Panc1 (cell line): ENCODE measurements at places on chromosomes 7 and 10.

DNA sequence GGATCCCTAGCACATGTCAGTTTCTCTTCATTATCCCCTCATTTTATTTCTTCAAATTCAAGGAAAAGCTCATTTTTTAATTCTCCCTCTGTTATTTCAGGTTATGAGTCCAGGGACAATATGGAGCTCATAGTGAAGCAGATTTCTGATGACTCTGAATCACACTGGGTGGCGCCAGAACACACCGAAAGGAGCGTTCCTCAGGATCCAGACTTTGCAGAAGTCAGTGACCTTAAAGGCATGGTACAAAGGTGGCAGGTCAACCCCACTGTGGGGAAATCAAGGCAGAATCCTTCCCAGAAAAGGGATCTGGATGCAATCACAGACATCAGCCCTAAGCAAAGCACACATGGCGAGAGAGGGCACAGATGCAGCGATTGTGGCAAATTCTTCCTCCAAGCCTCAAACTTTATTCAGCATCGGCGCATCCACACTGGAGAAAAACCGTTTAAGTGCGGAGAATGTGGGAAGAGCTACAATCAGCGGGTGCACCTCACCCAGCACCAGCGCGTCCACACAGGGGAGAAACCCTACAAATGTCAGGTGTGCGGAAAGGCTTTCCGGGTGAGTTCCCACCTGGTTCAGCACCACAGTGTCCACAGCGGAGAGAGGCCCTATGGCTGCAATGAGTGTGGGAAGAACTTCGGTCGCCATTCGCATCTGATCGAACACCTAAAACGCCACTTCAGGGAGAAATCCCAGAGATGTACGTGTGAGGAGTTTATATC is 21.4 kb downstream of the ZKSCAN5 start:
- no peak for DNase-seq

- DNase-seq, result no peak
Measured at GRCh38 chr10:75712242-75712880, 280.9 kb downstream of the LRMDA start.

- DNase-seq, result no peak
Measured at GRCh38 chr10:58700591-58700990, 187.9 kb downstream of the BICC1 start.

- DNase-seq, result no peak
Measured at GRCh38 chr7:30403477-30403876, 75.1 kb downstream of the NOD1 start.

GRCh38 chr10:21069278-21069677 is 172.2 kb upstream of the NEBL start:
- no peak for DNase-seq

- DNase-seq, result no peak
Measured at GRCh38 chr10:48604991-48605508, at the start of gene ARHGAP22. ARHGAP22 (minus strand) TSS chr10:48605073; CDS start chr10:48604796, 277 bp downstream.

DNA sequence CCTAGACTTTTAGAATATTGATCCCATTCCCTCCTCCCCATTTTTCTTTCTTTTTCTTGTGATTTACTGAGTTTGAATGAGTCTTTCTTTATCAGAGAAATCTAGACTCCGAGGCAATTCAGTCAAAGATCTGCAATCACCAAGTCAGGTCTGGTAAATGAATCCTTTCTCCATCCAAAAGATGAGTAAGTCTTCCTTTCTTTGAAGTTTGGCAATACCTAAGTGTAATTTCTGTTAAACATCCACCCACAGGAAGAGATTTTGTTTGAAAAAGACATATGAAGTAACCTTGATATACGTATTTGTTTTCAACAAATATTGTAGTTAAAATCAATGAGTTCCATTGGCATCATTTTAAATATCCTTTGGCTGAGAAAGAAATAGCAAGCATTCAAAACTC is 58.3 kb downstream of the SLC39A12 start:
- no peak for DNase-seq

DNA sequence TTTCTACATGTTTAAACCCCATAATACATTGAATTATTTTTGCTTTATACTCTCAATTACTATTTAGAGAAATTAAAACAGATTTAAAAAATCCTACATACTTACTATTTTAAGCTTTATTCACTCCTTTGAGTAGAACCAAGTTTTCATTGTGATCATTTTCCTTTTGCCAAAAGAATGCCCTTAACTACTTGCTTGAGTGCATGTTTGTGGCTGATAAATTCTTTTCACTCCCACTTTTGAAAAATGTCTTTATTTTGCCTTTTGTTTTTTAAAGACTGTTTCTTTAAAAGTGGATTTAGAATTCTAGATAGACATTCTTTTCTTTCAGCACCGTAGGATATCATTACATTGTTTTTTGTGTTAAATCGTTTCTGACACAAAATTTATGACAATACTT is 22.3 kb upstream of the AGR3 start:
- no peak for DNase-seq

DNA sequence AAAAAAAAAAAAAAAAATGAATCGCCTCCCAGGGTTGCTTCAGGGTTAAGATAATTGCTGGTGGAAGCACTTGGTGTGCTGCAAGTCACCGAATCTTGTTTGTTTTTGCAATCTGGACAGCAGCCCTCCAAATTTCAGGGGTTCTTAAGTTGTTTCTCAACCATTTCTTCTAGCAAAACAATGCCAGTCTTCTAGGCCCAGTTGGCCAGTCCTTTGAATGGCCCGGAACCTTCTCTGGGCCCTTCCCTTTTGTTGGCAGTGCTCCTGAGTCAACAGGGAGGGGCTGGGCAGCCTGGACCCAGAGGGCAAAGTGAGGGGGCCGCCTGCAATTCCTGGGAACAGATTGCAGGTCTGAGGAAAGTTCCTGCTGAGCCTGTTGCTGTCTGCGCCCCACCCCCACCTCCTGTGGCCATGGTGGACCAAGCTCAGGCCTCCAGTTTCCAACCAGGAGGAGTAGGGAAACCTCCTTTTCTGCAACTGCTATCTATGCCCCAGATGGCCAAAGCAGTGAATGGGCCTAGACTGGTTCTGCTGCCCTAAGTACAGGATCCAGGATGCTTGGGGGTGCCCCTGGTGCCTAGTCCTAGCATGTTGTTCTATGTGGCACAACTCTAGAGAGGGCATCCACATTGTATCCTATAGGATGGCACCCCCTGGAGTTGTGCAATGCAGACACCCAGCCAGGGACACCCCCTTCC is 31.4 kb upstream of the PDCD4 start:
- no peak for DNase-seq

- DNase-seq, result peak; percentile 58
Measured at GRCh38 chr7:106462365-106462859, 177.6 kb upstream of the NAMPT start.

GRCh38 chr7:111433426-111433825 is 128.9 kb downstream of the IMMP2L start:
- DNase-seq, result no peak

- DNase-seq, result no peak
Measured at GRCh38 chr7:22116451-22117030, 170.8 kb upstream of the CDCA7L start.

DNA sequence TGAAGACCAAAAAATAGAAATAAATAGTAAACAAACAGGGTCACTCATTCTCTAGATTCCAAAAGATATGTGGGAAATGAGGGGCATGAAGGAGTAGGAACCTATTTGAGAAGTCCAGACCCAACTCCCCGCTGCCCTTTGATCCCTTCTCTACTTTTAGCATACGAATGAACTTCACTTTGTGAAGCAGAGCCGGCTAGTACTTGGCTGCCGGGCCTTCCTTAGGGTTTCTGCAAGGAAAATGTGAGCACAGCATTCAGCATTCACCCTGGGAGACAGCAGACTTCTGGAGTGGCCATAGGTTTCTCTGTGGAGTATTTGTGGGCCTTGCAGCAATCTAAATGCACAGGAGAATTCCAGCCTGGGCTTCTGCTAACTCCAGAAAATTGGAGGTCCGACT is 76.3 kb upstream of the PRKAR2B start:
- no peak for DNase-seq

GRCh38 chr10:111018021-111018420 is 58.8 kb upstream of the ADRA2A start:
- no peak for DNase-seq

DNA sequence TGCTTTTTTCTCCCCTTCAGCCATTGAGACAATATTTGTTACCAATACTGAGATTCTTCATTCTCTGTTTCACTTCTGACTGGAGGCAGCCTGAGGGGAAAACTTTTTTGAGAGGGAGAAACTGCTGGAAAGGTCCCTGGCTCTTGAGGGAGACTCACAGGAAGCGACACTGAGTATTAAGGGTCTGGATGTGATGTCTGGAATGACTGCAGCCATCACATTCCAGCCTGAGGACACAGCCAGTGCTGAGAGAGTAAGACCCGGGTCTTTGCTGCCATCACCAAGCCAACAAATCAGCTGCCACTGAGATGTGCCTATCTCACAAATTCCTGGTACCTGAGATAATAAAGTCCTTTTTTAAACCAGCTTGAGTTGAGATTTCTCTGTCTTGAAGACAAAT is 157.4 kb downstream of the DPY19L1 start:
- DNase-seq, result no peak

- no peak for DNase-seq
Measured at GRCh38 chr10:129605986-129606518, 139.0 kb downstream of the MGMT start.

DNA sequence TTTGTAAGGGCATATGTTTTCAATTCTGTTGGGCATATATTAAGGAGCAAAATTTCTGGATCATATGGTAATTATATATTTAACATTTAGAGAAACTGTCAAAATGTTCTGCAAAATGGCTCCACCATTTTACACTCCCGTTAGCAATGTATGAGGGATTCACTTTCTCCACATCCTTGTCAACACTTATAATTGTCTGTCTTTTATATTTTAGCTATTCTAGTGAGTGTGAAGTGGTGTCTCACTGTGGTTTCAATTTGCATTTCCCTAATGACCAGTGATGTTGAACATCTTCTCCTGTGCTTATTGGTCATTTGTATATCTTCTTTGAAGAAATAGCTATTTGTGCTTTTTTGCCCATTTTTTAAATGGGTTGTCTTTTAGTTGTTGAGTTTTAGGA is 8.1 kb upstream of the KLHDC10 start:
- DNase-seq, result no peak

- DNase-seq, result no peak
Measured at GRCh38 chr10:89348481-89348880, 20.7 kb downstream of the IFIT3 start.

DNA sequence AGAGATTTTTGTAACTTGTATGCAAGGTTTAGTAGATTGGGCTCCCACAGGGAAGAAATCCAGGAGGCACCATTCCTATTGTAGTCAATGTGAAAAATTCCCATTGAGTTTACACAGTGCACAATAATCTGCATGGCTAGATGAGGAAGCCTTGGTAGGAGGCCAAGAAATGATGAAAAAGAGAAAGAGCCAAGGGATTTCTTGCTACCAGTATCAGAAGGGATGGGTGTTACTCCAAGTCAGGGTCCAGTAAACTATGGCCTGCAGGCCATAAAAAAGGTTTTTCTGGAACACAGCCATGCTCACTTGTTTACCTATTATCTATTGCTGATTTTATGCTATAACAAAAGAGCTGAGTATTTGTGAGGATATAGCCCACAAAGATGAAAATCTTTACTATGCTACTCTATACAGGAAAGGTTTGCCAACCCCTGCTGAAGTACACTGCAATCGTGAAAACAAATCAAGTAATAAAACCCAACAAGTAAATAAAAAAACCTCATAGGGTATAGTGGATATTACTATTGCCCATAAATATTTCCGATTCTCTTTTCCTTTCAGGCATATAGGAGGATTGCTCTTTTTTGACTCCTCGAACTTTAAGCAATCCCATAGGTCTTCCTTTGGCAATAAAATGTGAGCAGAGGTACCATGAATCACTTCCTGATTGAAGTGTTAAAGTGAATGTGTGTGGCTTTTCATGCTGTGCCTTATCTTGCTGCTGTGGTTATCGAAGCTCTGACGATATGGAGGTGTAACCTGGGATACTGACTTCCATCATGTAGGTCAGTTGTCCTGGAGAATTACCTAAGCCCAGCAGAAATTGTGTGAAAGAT is 256.3 kb upstream of the MAGI2 start:
- DNase-seq, result peak; percentile 41

GRCh38 chr7:106617860-106618259 is 43.1 kb downstream of the CCDC71L start:
- no peak for DNase-seq

- no peak for DNase-seq
Measured at GRCh38 chr10:118901380-118901779, 128.1 kb upstream of the NANOS1 start.
